Progenitor cell of endocrine pancreas (in vitro differentiated cells): ENCODE measurements at places on chromosomes 1 and 21. TPM values are rescaled to one million over a fixed set of nuclear protein-coding genes. Genes with fewer than 3 reads are reported as not detected.
A peak's percentile ranks its signal among the peaks of the same experiment; 100 is the strongest.

LCE1F gene
- total RNA-seq, result not detected in 2 replicates

PADI2 gene
- 0.50 and 0.87 TPM in 2 replicates for total RNA-seq

DNA sequence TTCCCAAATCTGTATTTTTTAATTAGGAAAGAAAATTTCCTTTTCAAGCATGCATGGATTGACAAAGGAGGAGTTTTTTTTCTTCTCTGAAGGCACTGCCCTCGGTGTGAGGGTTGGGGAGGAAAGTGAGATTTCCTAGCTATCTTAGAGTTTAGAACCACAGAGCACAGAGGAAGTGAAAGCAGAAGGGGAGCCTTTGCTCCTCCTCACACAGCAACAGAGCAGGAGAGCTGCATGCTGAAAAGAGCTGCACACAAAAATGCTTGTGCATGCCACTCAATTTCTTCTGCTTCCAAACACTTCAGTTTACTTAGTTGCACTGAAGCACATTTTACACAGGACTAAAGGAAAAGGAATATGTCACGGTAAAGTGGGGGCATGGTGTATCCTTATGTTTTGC is 308.1 kb downstream of the GPATCH2 start:
- peaks cover 21% of the 10 kb centered on the region for H3K27me3 ChIP-seq
- peaks cover 9% of the 10 kb centered on the region for H3K4me1 ChIP-seq
- H3K4me3 ChIP-seq, result no peak overlapping the region
- no peaks in the 10 kb centered on the region for H3K36me3 ChIP-seq

SPRR2F gene
- total RNA-seq, result 1.7 and 4.0 TPM in 2 replicates

DNA sequence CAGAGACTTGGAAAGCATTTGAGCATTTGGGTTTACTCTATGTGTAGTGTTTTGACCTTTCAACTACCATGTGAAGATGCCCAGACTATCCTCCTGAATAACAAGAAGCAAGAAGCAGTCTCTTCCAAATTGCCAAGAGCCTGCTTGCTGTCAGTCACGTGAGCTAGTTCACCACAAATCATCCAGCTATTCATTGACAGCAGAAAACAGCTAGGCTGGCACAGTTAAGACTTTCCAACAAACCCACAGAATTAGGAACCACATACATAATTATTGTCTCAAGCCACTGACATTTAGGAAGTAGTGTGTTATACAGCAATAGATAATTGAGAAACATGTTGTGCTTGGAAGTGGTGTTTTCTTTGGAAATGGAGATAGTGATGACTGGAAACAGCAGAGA is 1652.0 kb downstream of the NCAM2 start:
- H3K27me3 ChIP-seq, result no peaks in the 10 kb centered on the region
- no peak for DNase-seq
- no peaks in the 10 kb centered on the region for H3K36me3 ChIP-seq

- no peak overlapping the region for H3K27ac ChIP-seq
- no peaks in the 10 kb centered on the region for H3K27me3 ChIP-seq
- no peak overlapping the region for H3K4me3 ChIP-seq
- H3K4me1 ChIP-seq, result peaks cover 3% of the 10 kb centered on the region
Measured at GRCh38 chr1:173023343-173023742, 27.4 kb downstream of the TNFSF18 start.

DNA sequence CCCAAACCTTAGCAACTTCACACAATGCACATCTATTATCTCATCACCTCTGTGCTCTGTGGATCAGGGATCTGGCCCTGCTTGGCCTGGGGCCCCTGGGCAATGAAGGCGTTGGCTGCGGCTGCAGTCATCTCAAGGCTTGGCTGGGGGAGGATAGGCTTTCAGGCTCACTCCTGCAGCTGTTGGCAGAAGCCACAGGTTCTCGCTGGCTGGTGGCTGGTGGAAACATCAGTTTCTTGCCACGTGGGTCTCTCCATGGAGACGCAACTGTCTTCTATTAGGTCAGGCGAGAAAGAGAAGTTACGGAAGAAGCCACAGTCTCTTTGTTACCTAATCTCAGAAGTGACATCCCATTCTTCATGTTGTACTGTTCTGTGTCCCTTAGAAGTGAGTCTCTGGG is 3.6 kb upstream of the NPPA start:
- H3K4me1 ChIP-seq, result no peaks in the 10 kb centered on the region
- H3K36me3 ChIP-seq, result peaks cover 1% of the 10 kb centered on the region
- H3K4me3 ChIP-seq, result no peak overlapping the region

- H3K4me1 ChIP-seq, result no peaks in the 10 kb centered on the region
- DNase-seq, result no peak
- H3K27ac ChIP-seq, result no peak overlapping the region
- H3K4me3 ChIP-seq, result no peak overlapping the region
- H3K27me3 ChIP-seq, result peaks cover 42% of the 10 kb centered on the region
Measured at GRCh38 chr1:53401813-53402745, 57.1 kb upstream of the DMRTB1 start.

ITLN1 gene
- 0.33 TPM in 1 of 2 replicates, not detected in the other for total RNA-seq

DNA sequence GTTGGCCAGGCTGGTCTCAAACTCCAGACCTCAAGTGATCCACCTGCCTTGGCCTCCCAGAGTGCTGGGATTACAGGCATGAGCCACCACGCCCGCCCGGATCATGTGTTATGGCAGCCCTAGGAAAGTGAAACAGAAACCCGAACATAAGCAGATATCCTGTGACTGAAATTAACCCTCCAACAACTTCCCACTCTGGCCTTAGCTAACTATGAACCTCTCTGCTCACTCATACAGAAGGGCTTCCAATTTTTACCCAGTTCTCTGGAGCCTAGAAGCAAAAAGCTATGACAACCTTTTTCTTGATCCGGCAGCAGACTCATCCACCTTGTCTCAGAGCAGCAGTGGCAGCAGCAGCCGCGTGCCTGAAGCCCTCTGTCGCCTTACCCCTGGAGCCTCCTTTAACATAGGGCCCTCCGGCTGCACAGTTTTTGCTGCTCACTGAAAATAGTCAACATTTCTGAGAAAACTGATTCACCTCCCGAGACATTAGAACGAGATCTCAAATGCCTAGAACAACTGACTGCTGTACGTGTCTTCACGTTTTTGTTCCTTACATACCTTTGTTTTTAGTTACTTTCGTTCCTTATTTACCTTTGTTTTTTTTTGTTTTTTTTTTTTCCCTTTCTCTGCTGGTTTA is 9.3 kb downstream of the CBR1 start:
- DNase-seq, result no peak
- H3K27ac ChIP-seq, result no peak overlapping the region
- H3K4me3 ChIP-seq, result no peak overlapping the region
- H3K27me3 ChIP-seq, result no peaks in the 10 kb centered on the region
- peaks cover 6% of the 10 kb centered on the region for H3K4me1 ChIP-seq
- H3K36me3 ChIP-seq, result no peaks in the 10 kb centered on the region

- no peak overlapping the region for H3K4me3 ChIP-seq
- peaks cover 19% of the 10 kb centered on the region for H3K4me1 ChIP-seq
- no peak overlapping the region for H3K27ac ChIP-seq
- DNase-seq, result no peak
- H3K36me3 ChIP-seq, result no peaks in the 10 kb centered on the region
Measured at GRCh38 chr1:199684686-199685273, 342.7 kb upstream of the NR5A2 start.

DNA sequence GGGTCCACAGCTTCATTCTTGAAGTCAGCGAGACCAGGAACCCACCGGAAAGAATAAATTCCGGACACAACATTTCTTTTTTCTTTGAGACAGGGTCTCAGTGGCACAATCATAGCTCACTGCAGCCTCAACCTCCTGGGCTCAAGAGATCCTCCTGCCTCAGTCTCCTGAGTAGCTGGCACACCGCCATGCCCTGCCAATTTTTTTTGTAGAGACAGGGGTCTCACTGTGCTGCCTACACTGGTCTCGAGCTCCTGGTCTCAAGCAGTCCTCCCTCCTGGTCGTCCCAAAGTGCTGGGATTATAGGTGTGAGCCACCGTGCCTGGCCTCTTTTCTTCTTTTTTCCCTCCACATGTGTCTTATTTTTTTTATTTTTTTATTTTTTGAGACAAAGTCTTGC is 20.6 kb upstream of the ENO1 start:
- no peaks in the 10 kb centered on the region for H3K4me1 ChIP-seq
- no peak overlapping the region for H3K4me3 ChIP-seq
- no peaks in the 10 kb centered on the region for H3K27me3 ChIP-seq
- H3K27ac ChIP-seq, result no peak overlapping the region
- peaks cover 1% of the 10 kb centered on the region for H3K36me3 ChIP-seq
- DNase-seq, result no peak

HDAC1 gene
- total RNA-seq, result 197 and 207 TPM in 2 replicates

DNA sequence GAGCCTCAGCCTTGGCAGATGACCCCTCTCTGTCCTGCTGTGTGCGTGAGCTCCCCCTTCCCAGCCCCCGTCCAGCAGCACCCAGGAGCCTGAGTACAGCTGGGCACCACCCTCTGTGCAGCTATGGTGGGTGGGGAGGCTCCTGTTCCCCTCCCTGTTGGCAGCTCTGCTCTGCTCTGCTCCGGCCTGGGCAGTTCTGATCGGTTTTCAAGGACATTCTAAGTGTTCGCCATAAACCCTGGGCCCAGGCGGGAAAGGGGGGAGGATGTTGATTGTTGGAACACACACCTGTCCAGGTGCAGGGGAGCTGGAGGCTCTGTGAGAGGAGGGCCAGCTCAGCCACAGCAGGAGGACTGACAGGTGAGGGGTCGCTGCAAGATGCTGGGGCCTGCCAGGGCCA is at the start of gene CLCNKB:
Gene CLCNKB, plus strand, starts transcription at position 262 of the 400 bp plus-strand sequence. CDS start 711 bp downstream, outside the sequence.
- H3K4me1 ChIP-seq, result no peaks in the 10 kb centered on the region
- no peak within 1 kb of the TSS for H3K4me3 ChIP-seq
- no peak for DNase-seq
- no peak within 1 kb of the TSS for H3K27ac ChIP-seq

DNA sequence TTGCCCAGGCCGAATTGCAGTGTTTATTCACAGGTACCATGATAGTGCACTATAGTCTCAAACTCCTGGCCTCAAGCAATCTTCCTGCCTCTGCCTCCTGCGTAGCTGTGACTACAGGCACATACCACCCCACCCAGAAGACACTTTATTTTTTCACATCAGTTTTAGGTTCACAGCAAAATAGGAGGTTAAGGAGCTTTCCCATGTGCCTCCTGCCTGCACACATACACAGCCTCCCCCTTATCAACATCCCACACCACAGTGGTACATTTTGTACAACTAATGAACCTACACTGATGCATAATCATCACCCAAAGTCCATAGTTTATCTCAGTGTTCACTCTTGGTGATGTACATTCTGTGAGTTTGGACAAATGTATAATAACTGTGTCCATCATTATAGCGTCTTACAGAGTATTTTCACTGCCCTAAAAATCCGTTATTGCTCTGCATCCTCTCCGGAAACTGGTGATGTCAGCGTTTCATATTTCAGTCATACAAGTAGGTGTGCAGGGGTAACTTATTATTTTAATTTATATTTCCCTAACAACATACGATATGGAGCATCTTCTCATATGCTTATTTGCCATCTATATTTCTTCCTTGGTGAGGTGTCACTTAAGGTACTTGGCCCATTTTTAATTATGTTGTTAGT is 23.2 kb downstream of the OR13G1 start:
- H3K36me3 ChIP-seq, result no peaks in the 10 kb centered on the region
- H3K4me3 ChIP-seq, result no peak overlapping the region

- H3K36me3 ChIP-seq, result no peaks in the 10 kb centered on the region
- H3K27ac ChIP-seq, result no peak overlapping the region
- H3K4me1 ChIP-seq, result peaks cover 3% of the 10 kb centered on the region
- peaks cover 5% of the 10 kb centered on the region for H3K27me3 ChIP-seq
- H3K4me3 ChIP-seq, result no peak overlapping the region
- no peak for DNase-seq
Measured at GRCh38 chr21:31351438-31351837, 7.4 kb upstream of the TIAM1 start.

DNA sequence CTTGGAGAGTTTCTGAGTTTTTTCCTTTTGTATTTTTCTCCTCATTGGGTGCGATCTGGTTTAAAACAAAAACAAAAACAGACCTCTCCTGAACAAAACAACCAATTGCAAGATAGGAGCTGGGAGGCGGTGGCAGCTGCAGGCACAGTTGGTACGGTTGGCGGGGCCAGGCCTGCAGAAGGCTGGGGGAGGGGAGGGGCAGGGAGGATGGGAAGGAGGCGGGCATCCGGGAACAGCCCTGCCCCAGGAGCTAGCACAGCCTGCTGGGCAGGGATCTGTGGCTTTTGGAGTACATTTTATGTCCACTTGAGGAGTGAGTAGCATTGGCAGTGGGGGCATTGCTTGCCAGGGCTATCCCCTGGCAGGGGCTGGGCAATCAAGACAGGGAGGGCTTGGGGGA is 5.2 kb downstream of the CAPN9 start:
- no peak for DNase-seq
- no peak overlapping the region for H3K4me3 ChIP-seq
- peak overlapping the region; percentile 89 for H3K27ac ChIP-seq

GRCh38 chr1:156388174-156389137 is 19.4 kb downstream of the RHBG start:
- no peaks in the 10 kb centered on the region for H3K4me1 ChIP-seq
- no peaks in the 10 kb centered on the region for H3K36me3 ChIP-seq
- H3K27me3 ChIP-seq, result peaks cover 73% of the 10 kb centered on the region
- peak overlapping the region; percentile 57 for H3K4me3 ChIP-seq

DNA sequence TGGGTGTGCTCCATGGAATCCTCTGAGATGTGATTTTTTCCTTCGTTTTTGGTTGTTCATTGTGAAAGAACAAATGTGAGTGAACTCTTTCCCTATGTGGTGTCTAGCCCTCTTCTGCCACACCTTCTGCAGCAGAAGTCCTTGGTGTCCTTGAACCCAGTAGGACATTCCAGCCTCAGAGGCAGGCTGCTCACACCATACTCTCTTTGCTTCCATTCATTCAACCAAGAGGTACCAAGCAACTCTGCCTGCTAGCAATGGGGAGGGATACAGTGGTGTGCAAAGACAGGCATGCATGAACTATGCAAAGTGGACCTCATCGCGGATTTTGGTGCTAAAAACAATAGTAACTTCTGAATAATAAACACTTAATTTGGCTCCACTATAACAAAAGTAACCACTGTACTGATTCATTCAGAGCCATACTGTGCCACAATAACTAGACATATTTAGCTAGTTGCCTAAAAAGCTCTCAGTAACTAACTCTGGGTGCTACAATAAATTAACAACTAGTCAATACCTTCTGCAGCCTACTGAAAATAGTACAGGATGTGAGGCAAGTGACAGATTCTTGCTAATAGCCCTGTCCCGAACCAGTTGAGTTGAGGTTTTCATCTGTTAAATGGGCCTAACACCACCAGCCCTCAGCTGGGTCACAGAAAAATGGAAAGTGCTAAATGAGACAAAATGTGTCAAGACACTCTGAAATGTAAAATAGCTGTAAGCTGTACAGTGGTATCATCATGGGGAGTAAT is 155.4 kb downstream of the SLC45A1 start:
- H3K4me1 ChIP-seq, result peaks cover 34% of the 10 kb centered on the region
- peaks cover 4% of the 10 kb centered on the region for H3K36me3 ChIP-seq
- no peak for DNase-seq
- no peaks in the 10 kb centered on the region for H3K27me3 ChIP-seq
- no peak overlapping the region for H3K4me3 ChIP-seq
- H3K27ac ChIP-seq, result peak overlapping the region; percentile 88

SYTL1 gene
- total RNA-seq, result 9.4 and 15.5 TPM in 2 replicates

- H3K36me3 ChIP-seq, result peaks cover 2% of the 10 kb centered on the region
- peaks cover 6% of the 10 kb centered on the region for H3K4me1 ChIP-seq
- no peak for DNase-seq
- H3K27me3 ChIP-seq, result no peaks in the 10 kb centered on the region
Measured at GRCh38 chr1:40179496-40180089, 18.4 kb downstream of the RLF start.
